KBM-7 (cell line): ENCODE measurements at places on chromosomes 7 and 10.

- DNase-seq, result peak; percentile 75
These were observed 94.7 kb upstream of the EFCAB10 start for GRCh38 chr7:105675934-105676371.

DNA sequence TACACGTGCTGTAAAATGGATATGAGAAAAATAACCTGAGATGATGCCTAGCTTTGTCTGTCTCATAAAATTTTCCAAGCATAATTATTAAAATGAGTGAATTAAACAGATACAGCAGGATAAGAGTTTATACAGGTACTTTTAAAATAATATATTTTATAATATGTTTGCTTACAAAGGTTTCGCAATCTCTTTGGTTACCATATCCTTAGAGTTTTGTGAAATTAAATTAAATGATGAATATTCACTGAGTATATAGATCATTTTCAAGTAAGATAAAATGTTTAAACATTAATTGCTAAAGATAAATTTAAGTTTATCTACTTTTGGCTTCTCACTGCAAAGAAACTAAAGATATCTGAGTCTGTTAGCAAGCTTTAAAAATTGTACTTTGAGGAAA is 11.4 kb downstream of the SHTN1 start:
- no peak for DNase-seq

DNA sequence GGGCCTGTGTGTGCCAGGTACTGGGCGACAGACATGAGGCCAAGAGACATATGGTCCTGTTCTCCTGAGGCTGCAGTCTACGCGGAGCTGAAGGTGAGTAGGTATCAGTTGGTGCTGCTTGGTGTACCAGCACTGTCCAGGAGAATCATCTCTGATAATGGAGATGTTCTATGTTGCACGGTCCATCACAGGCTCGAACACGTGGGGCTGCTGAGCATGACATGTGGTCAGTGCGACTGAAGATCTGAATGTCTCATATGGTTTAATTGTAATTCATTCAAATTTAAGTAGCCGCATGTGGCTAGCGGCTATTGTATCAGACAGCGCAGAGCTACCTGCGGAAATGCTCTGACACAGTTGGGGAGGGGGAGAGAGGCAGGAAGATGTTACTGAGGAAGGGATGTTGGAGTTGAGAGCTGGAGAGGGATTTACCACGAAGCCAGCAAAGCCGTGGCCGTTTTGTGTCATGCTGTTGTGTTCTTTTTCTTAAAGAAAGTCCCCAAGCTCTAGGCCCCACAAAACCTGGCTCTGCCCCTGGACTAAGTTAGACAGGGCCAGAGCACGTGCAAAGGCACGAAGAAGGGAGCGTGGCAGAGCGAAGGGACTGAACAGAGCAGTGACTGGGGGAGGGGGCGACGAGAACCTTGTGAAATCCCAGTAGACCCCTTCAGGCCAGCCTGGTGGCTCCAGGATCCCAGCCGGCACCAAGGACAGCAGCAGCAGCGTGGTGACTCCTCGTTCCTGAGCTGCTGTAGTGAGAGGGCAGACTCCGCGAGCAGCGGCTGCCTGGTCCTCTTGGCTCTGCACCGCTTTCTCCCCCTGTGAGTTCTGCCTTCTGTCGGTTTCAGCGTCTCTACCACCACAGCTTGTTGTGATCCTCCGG is 20.0 kb downstream of the SMKR1 start:
- DNase-seq, result no peak

DNA sequence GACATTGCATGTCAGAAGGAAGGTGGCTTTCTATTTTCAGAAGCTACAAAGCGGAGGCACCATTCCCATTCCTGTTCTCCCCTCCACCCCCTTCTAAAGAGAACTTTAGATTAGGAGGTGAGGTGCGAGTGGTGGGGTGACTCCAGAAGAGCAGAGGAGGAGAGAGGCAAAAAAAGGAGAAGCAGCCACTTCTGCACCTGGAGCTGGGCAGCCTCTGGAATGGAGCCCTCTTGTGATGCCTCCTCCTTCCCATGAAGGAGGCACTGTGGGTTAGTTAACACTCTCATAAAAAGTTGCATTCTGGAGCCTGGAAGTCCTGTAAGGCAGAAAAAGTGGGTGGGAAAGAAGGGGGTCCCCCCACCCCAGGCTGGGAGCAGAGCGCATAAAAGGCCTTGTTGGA is 4.8 kb downstream of the PTF1A start:
- no peak for DNase-seq

GRCh38 chr7:34451183-34451582 is 206.8 kb upstream of the NPSR1 start:
- no peak for DNase-seq

DNA sequence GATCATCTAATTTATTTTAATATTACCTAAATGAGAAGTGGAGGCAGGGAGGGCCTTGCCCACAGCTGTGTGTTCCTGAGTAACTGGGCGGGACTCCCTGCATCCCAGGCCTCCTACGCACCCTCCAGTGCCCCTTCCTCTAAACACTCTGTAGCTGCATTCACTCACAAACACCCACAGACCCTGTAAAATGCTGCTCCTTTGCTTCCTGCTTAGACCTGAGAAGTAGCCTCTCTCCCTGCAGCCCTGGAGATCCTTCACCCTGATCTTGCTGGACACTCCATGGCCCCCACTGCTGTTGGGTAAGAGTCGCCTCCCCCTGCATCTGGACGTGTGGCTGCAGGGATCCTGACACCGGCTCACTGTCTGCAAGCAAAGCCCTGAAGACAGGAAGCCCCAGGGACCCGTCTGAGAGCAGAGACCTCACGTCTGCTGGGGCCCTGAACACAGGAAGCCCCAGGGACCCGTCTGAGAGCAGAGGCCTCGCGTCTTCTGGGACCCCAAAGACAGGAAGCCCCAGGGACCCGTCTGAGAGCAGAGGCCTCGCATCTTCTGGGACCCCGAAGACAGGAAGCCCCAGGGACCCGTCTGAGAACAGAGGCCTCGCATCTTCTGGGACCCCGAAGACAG is 589.8 kb downstream of the DNAJB6 start:
- no peak for DNase-seq

DNA sequence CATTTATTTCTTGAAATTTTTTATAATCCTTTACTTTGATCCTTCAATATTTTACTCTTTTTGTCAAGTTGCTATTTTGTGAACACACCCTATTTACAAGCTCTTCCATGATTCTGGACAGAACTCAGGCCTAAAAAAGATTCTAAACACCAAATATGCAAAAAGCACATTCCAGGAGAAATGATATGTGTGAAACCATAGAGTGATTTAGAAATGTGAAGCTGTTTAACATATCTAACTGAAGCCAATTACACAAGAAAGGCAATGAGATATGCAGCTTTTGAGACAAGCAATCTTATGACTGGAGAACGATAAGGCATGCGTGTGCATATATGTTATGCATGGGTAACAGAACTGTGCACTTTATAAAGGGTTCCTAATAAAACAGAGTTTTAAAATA is 243.0 kb downstream of the CACNA2D1 start:
- no peak for DNase-seq

- no peak for DNase-seq
These were observed 2.5 kb downstream of the PNLIPRP1 start for GRCh38 chr10:116593139-116593740.

DNA sequence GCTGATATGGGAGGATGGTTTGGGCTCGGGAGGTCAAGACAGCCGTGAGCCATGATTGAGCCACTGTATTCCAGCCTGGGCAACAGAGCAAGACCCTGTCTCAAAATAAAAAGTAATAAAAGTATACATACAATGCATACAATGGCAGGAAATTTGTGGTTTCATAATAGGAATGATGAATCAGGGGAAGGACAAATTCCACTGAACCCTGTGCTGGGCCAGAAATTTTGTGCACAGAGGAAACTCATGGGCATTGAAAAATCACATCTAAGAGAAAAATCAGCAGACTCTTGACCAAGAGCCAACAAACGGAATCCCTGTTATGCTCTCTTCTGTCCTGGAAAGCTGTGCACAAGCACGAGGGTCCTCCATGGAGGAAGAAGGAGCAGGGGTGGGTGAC is 35.1 kb downstream of the SEM1 start:
- DNase-seq, result no peak

DNA sequence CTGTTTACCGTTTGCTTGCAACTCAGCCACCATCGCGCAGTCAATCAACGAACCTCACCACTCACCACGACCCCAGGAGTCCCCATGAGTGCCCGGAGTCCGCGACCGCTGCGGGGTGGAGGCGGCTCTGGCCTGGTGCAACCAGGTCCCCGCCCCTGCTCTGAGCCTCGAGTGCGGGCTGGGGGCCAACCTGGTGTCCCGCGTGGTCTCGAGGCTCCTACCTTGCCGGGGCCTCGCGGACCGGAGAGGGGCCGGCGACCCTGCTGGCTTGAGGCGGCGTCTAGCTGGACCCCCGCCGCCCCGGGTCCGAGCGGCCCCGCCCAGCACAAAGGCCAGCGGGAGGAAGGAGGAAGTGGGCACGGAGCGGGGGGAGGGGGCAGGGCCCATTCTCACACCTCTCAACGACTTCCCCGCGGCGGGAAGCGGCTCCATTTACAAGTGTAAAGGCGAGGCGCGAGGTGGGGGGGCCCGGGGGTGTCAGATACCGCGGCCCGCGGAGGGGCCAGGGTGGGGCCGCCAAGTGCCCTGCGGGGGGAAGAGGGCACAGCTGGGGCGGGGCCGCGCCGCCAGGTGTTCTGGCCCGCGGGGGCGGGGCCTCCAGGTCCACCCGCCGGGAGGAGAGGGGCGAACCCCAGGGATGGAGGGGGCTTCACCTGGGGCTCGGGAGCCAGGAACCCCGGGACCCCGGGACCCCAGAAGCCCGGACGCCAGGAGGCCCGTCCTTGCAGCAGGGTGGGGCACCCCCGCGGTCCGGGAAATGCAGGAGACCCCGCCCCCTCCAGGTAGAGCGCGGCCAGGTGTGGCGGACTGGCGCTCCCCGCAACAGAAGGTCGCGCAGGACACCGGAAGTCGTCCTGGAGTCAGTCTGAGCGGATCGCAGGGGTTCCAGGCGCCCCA is 8.6 kb downstream of the CTBP2 start:
- DNase-seq, result peak; percentile 57

DNA sequence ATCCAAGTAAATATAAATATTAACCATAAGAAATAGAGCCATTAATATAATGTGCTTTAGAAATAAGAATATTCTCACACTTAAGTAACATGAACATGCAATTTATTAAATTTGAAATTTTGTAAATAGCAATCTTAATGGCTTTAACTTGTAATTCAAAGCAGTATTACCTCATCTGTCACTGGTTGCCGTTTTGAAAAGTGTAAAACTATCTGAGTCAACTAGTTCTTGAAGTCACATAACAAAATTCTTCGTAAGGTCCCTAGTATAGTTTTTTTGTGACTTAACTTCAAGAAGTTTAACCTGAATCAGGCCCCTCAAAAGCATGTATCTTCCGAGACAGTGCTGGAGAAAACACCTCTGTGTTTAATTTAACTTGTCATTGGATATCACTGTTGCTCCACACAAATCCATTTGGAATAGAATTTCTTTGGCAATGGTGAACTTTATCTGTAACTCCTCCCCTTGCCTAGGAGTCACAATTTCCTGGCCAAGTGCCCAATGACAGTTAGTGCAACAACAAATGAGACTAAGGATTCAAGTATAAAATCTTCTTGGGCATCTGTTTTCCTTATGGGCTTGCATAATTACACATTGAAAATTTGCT is 47.1 kb downstream of the NT5C2 start:
- DNase-seq, result no peak

DNA sequence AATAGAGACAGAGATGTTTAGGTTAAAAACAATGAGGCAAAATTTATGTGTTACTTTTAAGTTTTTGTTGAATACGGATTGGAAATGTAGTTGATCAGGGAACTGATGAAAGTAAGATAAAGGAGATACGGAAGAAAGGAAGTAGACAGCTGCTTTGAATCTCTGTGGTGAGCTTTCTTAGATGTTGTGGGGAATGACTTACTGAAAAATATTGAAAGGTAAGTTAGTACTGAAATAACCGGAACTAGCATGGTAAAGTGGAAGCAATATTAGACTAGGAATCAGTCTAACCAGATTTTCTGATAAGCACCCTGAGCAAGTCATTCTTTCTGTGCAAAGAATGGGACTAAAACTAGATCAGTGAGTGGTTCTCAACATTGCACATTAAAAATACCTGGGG is 34.8 kb downstream of the LUC7L2 start:
- DNase-seq, result no peak

DNA sequence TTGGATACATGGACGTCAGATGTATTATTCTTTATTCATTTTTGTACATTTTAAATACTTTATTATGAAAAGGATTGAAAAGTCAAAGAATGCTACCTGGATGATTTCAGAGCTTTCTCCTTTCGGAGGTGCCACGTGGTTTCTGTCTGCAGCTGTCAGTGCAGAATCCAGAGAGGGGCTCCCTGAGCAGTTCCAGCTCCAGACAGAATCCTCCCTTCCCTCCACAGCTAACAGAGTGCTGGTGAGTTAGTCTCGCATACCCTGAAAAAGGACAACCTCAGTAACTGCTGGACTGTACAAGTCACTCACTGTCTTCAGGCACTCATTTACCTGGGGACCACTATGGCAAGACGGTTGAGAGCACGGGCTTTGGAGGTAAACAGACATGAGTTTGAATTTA is 10.9 kb downstream of the DNMBP start:
- DNase-seq, result no peak

DNA sequence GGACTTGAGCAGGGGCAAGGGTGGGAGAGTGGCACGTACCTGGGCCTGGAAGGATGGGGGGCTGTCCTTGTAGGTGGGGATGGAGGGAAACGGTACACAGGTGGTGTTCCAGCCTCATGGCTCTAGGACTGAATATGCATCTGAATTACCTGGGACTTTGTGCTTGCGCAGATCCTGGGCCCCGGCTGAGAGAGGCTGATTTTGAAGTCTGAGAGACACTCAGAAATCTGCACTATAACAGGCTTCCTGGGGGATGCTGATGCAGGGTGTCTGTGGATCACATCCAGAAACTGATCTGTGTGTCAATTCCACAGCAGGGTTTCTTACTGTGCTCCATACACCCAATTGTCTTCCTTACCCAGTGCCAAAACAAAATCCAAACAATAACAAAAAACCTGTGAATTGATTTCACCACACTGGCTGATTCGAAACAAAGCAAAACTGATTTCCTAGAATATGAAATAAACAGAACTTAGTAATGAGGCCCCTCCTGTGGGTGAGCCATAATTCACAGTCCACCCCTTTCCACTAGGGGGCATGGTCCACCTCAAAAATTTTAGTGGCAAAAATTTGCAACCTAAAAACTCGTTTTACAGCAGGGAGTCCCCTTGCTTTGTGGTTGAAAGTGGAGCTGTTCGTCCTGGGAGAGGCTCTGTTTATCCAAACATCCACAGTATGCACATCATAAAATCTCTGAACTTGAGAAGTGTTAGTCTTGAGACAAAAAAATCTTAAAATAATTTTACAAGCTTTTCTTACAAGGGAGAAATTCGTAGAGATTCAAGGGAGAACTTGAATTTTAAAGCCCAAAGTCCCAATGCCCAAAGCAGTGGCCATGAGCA is 32.0 kb upstream of the PLEKHA1 start:
- DNase-seq, result peak; percentile 49

DNA sequence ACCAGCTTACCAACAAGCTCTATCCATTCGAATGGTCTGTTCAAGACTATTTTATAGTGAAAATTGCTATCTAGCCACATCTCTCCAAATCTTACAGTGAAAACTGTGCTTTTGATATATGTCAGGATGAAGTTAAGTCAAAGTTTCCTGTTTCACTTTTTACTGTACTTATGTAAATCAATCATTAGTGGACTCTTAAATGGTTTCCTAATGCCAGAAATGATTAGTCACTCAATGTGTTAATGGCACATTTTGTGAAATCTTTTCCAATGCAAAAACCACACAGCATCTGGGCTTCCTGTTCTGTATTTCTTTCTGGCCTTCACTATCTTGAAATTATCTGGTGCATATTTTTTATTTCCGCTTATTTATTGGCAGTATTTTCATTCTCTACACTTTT is 87.3 kb upstream of the STEAP1B start:
- no peak for DNase-seq

GRCh38 chr7:37247861-37248260 is 200.8 kb downstream of the ELMO1 start:
- no peak for DNase-seq

GRCh38 chr10:110034596-110034995 is 26.8 kb downstream of the ADD3 start:
- no peak for DNase-seq
